ENCODE measurements at places on chromosomes 7 and 10.

GRCh38 chr7:84781838-84782237, 405.0 kb downstream of the SEMA3D start:
- no peak for DNase-seq

DNA sequence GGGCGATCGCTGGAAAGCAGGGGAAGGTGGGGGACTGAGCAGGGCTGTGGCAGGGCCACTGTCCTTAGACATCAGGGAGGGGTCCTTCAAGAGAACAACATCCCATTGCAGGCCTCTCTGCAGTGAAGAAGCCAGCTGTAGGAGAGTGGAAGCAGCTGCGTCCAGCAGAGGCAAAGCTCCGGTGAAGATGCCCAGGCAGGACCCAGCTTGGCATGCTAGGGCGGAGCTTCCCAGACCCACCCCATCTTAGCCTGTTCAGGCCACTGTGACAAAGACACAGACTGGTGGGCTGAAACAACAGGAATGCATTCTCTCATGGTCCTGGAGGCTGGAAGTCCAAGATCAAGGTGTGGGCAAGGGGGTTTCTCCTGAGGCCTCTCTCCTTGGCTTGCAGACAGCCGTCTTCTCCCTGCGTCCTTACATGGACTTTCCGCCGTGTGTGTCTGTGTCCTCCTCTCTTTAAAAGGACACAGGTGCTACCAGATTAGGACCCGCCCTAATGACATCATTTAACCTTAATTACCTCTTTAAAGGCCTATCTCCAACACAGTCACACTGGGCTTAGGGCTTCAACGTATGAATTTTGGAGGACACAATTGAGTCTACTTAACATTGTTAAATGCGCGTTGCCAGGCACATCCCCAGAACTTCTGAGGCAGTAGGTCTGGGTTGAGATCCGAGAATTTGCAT, 178.1 kb upstream of the GRB10 start:
- DNase-seq = no peak

DNA sequence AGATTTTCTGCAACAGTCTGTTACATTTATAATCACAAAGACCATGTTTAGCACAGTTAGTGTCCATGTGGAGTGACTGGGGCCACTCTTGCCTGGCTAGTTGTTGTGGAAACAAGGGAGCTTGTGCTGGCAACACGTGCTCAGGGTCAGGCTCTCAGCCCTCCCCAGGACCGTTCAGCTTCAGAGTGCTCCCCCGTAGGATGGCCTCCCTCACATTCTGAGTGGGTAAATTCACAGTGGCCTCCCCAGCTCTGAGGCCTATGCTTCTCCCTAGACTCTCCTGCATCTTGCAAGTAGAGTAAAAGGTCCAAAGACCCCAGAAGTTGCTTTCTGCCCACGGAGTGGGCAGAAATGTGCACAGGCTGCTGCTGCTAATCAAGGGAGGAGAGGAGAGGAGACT, 122.3 kb downstream of the ADCY1 start:
- DNase-seq = no peak

DNA sequence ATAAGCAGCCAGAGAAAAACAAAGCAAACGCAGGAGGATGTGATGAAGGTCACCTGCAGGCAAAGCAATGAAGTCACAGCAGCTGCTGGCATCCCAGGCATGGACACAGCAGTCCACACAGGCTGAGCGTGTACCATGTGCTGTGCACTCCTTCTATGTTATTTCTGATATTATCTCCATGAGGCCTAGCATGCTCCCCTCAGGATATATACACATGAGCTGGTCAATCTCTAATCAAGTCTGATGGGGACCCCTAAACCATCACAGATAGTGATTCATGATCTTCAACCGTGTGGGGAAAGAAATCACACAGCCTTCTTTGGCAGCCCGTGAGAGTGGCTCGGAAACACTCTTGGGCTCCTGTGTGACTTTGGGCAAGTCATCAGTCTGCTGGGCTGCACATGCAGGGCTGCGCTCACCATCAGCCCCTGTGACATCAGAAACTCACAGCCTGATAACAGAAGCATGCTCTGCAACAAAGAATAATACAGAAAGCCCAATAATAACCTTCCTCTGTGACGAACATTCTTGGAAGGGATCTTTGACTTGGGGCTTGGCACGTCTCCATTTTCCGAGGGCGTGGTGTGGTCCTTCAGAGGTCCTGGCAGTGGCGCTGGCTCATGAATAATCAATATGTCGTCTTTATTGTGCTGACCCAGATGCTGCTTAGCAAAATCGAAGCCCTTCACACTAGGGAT, 83.0 kb upstream of the ATP6V0A4 start:
- DNase-seq = no peak

DNA sequence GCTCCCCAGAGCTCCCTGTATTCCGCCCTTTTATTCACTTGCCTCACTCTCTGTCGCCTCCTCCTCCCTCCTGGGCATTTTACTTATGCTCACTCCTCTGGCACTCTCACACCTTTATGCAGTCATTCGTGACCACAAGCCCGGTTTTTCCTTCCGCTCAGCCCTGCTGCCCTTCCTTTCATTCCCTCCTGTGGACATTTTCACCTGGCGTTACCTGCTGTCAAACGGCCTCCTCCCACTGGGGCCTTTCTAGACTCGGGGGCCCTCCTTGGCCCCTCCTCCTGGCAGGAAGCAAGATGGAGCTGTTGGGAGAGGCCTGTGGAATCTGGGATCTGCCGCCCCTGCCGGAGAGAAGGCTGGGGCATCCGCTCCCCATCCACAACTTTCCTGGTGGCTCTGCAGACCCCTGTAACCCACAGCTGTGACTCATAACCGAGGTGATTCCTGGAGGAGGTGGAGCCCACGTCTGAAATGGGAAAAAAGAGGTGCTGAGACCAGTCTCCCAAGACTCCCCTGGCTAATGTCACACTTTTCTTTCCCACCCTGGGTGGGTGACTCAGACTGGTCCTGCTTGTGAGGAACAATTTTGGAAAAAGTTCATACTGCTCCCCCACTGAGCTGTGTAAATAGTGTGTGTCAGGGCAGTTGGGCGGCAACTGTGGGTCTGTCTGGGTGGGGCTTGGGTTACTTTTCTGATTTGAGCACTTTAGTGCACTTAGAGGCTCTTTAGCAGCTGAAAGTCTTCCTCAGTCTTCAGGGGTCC, 1.2 kb downstream of the VCL start:
- no peak for DNase-seq

GRCh38 chr7:25779002-25779546, 372.9 kb upstream of the NFE2L3 start:
- no peak for DNase-seq

DNA sequence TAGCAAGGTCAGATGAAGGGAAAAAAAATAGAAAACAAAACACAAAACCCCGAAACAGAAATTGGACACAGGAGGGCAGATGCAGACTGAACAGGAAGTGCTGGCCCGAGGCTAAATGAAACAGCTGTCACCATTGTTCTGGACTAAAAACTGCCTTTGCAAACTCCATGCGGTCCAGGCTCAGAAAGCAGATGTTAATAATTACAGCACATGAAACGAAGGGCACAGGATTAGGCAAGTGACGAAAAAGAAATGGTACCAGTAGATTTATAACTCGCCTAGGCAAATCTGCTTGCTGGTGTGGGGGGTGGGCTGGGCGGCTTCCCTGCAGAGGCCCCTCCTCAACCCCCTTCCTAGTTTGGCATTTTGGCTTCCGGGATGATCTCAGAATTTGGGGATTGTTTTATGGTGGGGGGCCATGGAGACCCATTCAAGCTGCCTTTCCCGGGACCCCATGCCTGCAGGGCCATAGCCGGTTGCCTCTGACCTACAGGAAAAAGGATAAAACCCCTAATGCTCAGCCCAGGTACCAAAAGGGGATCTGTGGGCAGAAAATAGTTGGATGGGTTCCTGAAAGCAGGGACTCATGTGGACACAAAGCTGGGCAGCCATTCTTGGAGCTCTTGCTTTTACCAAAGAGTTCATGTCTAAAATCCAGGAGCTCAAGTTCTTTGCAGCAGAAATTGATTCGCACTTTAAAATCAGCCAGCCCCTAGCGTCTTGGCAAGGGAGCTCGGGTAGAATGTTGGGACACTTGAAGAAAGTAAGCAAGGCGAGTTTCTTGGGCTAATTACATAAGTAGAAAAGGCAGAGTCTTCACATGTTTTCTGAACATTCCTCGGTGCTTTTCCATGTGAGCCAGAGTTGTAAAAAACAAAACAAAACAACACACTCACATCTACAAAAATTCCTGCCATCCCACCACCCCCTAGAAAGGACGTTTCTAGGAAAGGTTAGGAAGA, 39.0 kb upstream of the EMX2 start:
- DNase-seq = no peak

DNA sequence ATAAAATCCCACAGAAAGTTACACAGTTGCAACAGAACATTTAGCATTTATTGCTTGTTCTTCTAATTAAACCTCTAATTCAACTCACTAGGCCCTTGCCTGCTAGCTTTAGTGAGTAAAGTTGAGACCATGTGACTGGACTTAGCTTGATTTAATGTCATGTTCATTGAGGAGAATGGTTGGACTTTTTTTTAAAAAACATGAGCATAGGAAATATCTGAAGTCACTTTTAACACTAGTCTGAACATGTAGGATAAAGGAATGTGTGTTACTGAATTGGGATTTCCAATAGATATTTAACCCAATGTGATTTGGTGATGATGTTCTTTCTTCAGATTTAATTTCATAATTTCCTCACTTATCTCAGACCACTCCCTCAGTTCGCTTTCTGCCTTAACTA, 24.6 kb upstream of the GLCCI1 start:
- DNase-seq = no peak

DNA sequence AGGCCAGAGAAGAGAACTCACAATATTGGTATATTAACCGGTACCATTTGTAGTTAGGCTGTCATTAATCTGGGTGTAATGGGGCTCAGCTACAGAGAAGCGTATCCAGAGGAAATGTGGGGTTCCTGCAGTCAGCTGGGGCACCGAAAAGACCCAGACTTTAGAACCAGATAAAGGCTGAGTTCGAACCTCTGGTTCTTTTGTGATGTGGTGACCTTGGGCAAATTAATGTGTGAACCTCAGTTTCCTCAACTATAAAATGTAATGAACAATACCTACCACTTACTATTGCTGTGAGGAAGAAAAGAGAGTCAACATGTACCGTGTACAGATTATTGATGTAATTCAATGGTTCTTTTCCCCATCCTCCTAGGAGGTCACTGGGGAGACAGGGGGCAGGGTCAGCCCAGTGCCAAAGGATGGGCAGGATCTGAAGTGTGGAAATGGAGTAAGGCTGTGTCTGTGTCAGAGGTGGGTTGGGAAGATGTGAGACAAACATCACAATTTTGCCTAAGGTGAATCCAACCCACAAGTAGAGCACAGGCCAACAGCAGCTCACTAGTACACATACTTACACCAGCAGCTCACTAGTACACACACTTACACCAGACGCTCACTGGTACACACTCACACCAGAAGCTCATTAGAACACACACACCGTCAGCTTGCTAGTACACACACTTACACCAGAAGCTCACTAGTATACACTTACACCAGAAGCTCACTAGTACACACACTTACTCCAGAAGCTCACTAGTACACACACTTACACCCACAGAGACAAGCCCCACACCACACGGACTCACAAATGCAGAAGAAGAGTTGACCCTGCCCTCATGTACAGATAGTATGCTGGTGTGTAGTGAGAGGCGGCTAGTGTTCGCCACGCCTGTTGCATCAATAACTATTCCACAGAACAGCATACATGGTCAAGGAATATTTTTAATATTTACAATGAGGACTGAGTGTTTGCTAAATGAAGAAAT, 28.0 kb downstream of the PRSS2 start:
- DNase-seq = no peak

- no peak for DNase-seq
These were observed 68.7 kb downstream of the CYCS start for GRCh38 chr7:25056368-25056767.

DNA sequence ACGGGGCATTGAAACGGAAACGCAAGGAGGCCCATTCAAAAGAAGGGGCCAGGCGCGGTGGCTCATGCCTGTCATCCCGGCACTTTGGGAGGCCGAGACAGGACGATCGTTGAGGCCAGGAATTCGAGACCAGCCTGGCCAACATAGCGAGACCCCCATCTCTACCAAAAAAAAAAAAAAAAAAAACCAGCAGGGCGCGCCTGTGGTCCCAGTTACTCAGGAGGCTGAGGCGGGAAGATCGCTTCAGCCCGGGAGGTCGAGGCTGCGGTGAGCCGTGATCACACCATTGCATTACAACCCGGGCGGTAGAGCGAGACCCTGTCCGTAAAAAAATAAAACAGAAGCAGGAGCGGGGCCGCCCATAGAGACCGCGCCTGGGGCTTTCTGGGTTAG, 396 bp downstream of the PSMG3 start:
- DNase-seq = no peak

Data from Kasumi-1 (cell line).